Transverse colon (tissue), 4 donors: ENCODE measurements at places on chromosomes 1 and 21.

- DNase-seq: peak; percentile 21
These were observed 755 bp upstream of the THRAP3 start for GRCh38 chr1:36223381-36223995.

DNA sequence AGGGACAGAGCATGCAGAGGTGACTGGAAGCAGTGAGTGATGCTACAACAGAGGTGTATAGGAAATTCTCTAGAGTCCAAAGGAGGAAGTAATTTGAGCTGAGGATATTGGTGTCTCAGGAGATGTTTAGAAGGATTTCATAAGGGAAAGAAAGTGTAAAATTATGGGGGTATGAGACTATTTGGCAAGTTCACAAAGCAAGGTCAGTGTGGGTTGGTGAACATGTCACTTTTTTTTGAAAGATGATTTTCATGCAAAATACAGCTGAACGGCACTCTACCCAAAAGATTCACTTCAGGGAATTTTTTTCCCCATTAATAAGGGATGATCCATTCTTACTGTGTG is 24.1 kb downstream of the HMGCS2 start:
- no peak for DNase-seq

DNA sequence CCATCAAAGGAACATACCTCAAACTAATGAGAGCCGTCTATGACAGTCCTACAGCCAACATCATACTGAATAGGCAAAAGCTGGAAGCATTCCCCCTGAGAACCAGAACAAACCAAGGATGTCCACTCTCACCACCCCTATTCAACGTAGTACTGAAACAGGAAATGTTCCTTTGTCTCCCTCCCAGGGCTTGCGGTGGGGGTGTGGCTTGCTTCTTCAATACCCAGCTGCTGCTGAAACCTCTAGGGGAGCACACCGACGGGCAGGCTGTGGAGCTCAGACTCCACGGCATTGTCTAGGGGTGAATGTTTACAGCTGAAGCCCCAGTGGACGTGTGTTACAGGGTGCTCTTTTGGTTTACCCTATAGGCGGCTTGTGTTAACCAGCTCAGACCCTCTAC is 30.5 kb upstream of the B3GALT2 start:
- no peak for DNase-seq

GRCh38 chr1:235907187-235907896 is 40.6 kb upstream of the LYST start:
- DNase-seq: no peak

DNA sequence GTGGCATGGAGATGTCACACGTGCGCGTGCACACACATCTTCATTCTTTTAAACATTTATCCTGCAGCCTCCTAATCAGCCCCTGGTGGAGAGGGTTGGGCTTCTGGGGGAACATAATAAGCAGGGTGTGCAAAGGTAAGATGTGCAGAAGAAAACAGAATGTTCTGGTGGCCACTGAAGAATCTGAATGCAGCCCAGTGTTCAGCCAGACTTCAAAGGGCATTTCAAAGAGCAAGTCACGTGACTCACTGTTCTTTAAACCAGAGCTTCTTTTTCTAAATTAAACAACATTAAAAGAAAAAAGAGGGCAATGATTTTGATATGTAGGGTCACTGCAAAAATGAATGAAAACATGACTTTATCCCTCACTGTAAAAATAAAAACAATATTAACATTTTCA is 89.8 kb downstream of the ABCA4 start:
- DNase-seq: no peak

GRCh38 chr1:94643819-94644218 is 102.3 kb upstream of the F3 start:
- no peak for DNase-seq

DNA sequence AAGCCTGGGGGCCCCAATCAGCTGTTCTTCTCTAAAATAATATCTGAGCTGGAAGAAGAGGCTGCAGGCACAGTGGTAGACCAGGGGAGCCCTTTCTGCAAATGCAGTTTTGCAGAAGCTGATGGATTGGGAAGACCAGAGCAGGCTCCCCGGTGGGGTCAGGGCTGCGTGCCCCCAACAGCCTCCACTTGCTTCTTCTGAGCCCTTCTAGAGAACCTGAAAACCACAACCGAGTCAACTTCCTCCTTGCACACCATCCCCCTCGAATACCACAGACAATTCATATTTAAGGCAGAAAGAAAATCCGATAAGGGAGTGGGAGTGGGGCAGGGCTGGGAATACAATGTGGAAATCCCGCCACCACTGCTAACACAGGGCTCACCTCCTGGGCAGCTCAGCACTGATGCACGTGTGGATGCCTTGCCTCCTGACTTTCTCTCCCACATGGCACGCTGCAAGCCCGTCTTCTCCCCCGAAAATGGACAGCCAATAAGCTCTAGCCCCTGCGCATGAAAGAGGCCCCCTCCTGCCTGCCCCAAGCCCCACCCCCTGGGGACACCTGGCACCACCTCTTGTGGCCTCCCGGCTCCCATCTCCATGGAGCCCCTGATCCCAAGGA is 25.4 kb upstream of the ALDH4A1 start:
- DNase-seq: no peak

DNA sequence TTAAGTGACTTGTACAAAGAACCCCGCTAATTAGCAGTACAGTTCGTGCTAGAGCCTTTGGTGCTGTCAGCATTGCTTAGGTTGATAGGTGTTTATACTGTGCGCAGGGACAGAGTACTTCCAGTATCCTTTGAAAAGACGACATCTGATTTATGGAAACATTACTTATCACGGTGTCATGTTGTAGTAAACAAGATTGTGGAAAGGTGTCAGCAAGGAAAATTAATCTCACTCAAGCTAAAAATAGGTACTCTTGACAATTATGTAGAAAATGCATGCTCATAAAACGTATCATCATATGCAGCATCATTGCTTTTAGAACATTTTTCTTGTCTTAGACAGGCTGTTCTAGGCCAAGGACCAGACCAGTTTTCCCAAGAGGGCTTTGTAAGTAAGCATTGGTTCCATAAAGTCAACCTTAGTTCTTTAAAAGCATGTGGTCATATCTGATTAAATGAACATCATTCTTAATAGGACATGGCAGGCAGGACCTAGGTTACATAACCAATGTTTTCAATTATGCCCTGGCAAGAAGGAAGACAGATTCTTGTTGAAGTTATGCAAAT is 33.0 kb downstream of the SH3BGR start:
- DNase-seq: no peak

DNA sequence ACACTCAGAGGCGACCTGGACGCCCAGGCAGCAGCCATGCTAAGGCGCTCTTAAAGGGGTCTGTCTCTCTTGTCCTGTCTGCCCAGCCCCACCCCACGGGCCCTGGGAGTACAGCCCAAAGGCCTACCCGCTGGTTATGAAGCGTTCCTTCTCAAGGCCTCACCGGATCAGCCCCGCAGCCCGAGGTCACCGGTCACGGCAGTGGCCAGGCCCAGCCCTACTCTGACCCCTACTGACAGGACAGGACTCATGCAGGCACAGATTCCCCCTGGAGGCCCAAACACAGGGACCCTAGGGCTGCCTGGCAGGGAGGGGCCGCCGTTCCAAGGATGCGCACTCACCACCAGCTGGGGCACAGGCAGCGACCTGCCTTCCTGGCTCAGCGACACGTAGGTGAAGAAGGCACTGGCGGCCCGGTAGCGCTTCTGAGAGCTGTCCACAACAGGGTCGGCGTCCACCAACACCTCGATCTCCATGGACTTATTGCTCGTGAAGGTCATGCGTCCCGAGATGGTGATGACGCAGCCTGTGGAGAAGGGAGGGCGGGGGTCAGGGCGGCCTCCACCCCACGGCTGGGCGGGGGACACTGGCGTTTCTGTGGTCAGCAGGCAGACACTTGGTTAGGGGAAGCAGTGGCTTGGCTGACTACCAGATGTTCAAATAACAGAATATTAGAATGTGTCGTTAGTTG is 20.0 kb upstream of the GPR153 start:
- DNase-seq: no peak

- no peak for DNase-seq
These were observed 806 bp upstream of the AADACL4 start for GRCh38 chr1:12643079-12643478.

DNA sequence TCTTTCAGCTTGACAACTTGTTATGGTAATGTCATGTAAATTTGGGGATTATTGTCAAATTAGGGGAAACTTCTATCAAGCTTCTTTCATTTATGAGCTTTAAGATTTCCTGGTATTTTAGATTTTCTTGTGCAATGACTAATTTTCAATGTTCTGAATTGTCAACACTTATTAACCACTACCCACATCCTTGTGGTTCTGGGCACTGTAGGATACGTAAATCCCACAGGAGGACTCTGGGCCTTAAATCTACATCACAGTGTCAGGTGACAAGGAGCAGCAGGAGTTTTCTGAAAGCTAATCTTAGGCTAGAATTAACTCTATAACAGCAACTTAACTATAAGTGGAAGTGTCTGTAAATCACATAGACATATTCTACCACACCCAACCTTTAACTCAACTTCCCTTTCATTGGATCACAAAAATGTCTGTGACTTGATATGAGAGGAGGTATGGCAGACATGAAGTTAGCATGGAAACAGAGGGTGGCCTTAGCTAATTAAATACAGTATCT is 397.7 kb downstream of the HLX start:
- no peak for DNase-seq

DNA sequence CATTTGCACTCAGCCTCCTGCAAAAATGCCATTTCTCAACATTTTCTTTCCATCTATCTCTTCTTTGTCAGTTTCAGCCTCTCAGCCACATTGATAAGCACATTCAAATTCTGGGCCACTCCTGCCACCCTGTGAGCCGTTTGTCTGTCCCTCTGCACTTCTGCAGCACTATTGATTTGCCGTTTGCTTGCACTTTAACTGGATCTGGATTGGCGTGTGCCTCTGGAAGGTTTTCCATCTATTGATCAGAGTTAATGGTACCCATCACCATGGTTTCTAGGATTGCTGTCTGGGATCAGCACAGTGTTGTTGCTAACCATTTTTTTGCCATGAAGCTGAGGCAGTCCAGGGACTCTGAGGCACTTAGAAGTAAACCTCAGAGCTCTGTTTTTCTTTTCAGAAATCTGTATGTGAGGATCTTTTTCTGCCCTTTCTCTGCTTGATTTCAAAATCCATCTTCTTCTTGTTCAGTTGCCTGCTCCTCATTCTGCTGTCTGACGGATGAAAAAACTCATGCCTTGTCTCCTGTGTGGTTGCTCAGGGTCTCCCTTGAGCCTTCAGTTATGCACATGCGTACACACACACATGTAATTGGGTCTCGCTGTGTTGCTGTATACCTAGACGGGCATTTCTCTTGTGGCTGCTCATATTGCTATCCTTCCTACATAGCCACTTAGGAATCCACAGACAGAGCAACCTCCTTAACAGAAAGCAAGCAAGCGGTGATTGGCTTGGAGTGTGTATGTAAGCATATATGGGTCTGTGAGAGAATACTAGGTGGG is 67.9 kb downstream of the NOS1AP start:
- no peak for DNase-seq

DNA sequence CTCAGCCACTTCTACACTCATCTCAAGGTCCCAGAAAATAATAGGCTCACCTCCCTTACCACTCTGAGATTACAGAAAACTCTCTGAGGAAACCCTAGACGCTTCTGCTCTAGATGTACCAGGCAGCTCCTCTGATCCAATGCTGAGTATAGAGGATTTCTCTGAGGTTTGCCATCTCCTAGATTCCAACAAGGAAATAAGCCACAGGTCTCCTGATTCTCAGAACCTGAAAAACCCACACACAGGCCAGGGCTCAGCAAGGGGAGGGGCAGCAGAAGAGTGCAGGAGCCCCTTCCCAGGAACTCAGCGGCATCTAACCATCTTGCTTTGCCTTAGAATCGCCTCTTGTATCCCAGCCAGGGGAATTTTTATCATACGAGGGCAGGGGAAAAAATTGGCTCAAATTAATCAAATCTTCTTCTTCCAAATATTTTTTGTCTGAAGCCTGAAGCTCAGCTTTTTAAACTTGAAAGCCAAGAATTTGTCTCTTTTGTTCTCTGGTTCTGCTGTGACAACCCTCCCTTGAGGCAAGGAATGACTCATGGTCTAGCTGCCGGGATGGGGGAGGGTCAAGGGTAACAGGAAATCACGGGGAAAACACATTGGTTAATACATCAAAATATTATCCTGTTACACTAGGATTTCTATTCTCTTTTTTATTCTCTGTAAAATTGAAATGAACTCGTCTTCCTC is 30.8 kb downstream of the GORAB start:
- DNase-seq: no peak

DNA sequence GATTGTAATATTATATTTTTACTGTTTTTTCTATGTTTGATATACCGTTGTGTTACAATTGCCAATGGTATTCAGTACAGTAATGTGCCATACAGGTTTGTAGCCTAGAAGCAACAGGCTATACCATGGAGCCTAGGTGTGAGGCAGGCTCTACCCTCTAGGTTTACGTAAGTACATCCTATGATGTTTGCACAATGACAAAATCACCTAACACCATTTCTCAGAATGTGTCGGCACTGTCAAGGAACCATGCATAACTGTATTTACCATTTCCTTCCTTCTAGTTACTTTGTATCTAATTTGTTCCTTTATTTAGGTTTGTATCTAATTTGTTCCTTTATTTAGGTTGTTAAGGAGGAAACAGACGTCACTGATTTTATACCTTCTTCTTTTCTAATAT is 9.9 kb downstream of the NPHP4 start:
- DNase-seq: no peak

DNA sequence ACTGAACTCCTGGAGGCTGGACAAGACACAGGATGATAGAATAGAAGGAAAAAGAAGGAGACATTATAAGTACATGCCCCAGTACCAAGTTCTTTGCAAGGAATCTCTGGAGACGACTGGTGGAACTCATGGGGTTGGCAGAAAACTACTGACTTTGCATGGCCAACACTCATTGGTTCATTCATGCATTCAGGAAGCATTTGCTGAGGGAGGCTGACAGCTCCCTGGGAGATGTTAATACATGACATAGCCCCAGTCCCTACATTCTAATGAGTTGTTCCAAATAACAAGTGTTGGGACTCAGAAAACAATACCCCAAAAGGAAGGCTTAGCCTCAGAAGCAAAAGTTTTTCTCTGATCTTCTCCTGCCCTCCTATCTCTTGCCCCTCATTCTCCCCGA is 172.8 kb upstream of the IRF2BP2 start:
- no peak for DNase-seq

DNA sequence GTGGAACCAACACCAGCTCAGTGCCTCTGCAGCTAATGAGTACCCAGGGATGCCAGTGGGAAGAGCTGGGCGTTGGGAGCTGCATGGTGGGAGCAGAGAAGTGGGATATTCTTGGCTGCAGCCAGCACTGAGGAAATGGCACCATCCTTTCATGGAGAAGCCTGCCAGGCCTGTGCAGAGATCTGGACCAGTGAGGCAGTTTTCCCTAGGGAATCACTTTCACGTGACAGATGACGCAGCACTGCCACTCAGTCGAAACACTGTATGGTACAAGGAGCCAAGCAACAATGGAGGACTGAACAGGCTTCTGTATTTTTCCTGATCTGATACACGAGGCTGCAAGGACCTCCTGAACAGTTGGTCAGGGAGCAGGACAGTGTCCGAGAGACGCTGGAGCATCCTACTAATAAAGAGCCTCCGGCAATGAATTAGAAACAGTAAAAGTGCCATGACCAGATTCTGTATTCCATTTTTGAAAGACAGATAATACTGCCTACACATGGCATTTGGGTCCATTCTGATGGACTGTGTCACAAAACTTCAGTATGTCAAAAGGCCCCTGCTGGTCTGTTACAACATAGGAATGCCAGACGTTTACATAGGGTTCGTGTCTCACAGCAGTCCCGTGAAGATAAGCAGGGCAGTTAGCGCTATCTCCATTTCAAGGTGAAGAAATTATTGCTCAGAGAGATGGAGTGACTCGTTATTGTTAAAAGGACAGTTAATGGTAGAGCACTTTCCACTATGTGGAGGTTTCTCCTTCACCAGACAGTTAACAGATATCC is 44.0 kb upstream of the LMO4 start:
- DNase-seq: no peak

GRCh38 chr21:39523399-39523798 is 71.6 kb downstream of the SH3BGR start:
- DNase-seq: peak; percentile 65
